Sigmoid colon (tissue), 7 donors: ENCODE measurements at places on chromosomes 7 and 10. TPM values are rescaled to one million over a fixed set of nuclear protein-coding genes. Genes with fewer than 3 reads are reported as not detected.

TFPI2 gene
- 3.8 TPM for total RNA-seq

LGI1 gene
- 28.1 TPM for total RNA-seq

SLC26A3 gene
- total RNA-seq: 6.4 TPM

WNT8B gene
- total RNA-seq: not detected

C10orf120 gene
- total RNA-seq: not detected

RARRES2 gene
- total RNA-seq: 447 TPM

EVX1 gene
- total RNA-seq: not detected

SPDYE6 gene
- total RNA-seq: not detected

LRMDA gene
- total RNA-seq: 10.7 TPM
